ENCODE measurements at places on chromosomes 5 and 9. TPM values are rescaled to one million over a fixed set of nuclear protein-coding genes. Genes with fewer than 3 reads are reported as not detected.

The ENG gene
- 47.3 TPM for polyA plus RNA-seq

The SMIM32 gene
- 1.8 TPM for polyA plus RNA-seq

The ADCY2 gene
- 85.6 TPM for polyA plus RNA-seq

The HRCT1 gene
- 4.0 TPM for polyA plus RNA-seq

The UGT3A1 gene
- polyA plus RNA-seq = not detected

The ZNF879 gene
- polyA plus RNA-seq = 0.76 TPM
